ENCODE measurements at places on chromosomes 16 and 17. TPM values are rescaled to one million over a fixed set of nuclear protein-coding genes. Genes with fewer than 3 reads are reported as not detected.

The HOXB9 gene
- total RNA-seq = 3.4 TPM

The HS3ST3B1 gene
- 5.8 TPM for total RNA-seq

The USP43 gene
- 0.39 TPM for total RNA-seq

The TP53TG3 gene
- total RNA-seq = not detected

The LSM12 gene
- total RNA-seq = 103 TPM

The TP53TG3C gene
- total RNA-seq = not detected

The WFDC1 gene
- not detected for total RNA-seq

The PIK3R6 gene
- 0.88 TPM for total RNA-seq

The TLCD3B gene
- total RNA-seq = 2.0 TPM

The KIF18B gene
- 37.1 TPM for total RNA-seq

The HIGD1B gene
- total RNA-seq = not detected

The OTOP3 gene
- total RNA-seq = not detected

The C16orf74 gene
- total RNA-seq = 1.6 TPM

The NR1D1 gene
- 4.8 TPM for total RNA-seq

The LRRC36 gene
- 0.82 TPM for total RNA-seq

The CIAO3 gene
- total RNA-seq = 18.3 TPM

The NECAB2 gene
- not detected for total RNA-seq

The GRAPL gene
- total RNA-seq = 3.5 TPM

The RAMP2 gene
- total RNA-seq = not detected

The HIC1 gene
- total RNA-seq = 36.7 TPM

The GP1BA gene
- not detected for total RNA-seq

The KRT24 gene
- not detected for total RNA-seq

The FBXW10 gene
- not detected for total RNA-seq

The ELMO3 gene
- total RNA-seq = 4.3 TPM

The RFWD3 gene
- total RNA-seq = 128 TPM

The ZNF500 gene
- 9.3 TPM for total RNA-seq

The HEXIM2 gene
- total RNA-seq = 5.6 TPM

The CPHXL2 gene
- total RNA-seq = not detected

The PYCARD gene
- 5.2 TPM for total RNA-seq

The OR1F1 gene
- total RNA-seq = not detected

The RILP gene
- 3.2 TPM for total RNA-seq

The GSG1L gene
- not detected for total RNA-seq

The KREMEN2 gene
- total RNA-seq = not detected

The CMTM4 gene
- total RNA-seq = 2.4 TPM

The STX1B gene
- total RNA-seq = 1.3 TPM

The RNPS1 gene
- 415 TPM for total RNA-seq

The GCGR gene
- total RNA-seq = not detected

The MPDU1 gene
- total RNA-seq = 72.8 TPM

The CDC42EP4 gene
- total RNA-seq = 0.56 TPM

The CAMKK1 gene
- 5.0 TPM for total RNA-seq

The RAC3 gene
- total RNA-seq = 4.7 TPM

Measured in activated naive CD8-positive, alpha-beta T cell treated with anti-CD3 and anti-CD28 coated beads for 36 hours (primary cell).